ENCODE measurements at places on chromosomes 1 and 21.
A peak's percentile ranks its signal among the peaks of the same experiment; 100 is the strongest.

DNA sequence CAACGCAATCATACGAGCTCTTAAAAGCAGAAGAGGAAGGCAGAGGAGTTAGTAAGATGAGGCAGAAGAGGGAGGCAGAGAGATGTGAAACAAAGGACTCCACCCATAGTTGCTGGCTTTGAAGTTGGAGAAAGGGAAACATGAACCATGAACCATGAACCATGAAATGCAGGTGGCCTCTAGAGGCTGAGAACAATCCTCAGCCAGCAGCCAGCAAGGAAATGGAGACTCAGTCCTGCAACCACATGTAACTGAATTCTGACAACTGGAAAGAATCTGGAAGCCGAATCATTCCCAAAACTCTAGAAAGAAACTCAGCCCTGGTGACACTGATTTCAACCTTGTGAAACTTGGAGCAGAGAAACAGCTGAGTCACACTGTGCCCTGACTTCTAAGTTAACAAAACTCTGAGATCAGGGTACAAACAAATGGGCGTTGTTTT is 10.1 kb downstream of the DIPK1A start:
- peak; percentile 66 for DNase-seq

DNA sequence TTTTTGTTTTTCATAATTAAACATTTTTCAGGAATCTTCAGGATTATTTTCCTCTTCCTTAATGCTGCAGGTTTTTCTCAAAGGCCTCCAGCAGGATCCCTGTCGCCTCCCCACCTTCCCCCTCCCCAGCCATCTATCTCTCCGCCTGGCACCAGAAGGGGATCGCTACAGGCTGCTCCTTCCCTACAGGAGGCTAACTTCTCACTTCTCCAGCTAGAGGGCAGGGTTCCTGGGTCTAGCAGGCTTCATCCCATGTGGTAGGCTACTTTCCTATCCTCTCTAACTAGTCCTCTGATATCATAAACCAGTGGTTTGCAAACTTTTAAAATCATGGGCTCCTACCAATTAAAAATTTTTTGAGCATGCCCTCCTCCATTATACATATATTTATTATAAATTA is 104.1 kb downstream of the KCNN3 start:
- peak; percentile 53 for DNase-seq

- DNase-seq: no peak
These were observed 253.8 kb downstream of the GPR52 start for GRCh38 chr1:174701565-174701964.

GRCh38 chr21:16426936-16427335 is 697.2 kb downstream of the USP25 start:
- DNase-seq: peak; percentile 83

GRCh38 chr1:43225168-43225567 is 44.6 kb upstream of the TMEM125 start:
- DNase-seq: no peak

- DNase-seq: no peak
These were observed 21.2 kb upstream of the C1orf115 start for GRCh38 chr1:220669005-220669404.

DNA sequence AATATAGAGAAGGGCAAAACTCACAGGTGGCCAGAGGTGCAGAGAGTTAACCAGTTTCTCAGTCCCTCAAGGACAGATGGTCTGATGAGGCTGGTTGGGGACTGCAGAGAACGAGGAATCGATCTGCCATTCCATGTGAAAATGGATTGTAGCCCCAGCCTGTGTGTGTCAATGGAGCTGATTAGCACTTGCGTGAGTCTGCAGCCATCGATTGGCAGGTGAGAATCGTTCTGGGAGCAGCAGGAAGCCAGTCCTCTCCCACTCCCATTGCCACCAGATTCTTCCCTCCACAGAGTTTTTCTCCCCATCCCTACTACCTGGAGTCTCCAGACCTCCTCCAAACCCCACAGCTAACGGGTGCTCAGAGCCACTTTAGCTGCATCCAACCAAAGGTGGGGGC is 18.3 kb upstream of the PSMB2 start:
- DNase-seq: no peak

- no peak for DNase-seq
These were observed 4.0 kb downstream of the HAO2 start for GRCh38 chr1:119372503-119373086.

DNA sequence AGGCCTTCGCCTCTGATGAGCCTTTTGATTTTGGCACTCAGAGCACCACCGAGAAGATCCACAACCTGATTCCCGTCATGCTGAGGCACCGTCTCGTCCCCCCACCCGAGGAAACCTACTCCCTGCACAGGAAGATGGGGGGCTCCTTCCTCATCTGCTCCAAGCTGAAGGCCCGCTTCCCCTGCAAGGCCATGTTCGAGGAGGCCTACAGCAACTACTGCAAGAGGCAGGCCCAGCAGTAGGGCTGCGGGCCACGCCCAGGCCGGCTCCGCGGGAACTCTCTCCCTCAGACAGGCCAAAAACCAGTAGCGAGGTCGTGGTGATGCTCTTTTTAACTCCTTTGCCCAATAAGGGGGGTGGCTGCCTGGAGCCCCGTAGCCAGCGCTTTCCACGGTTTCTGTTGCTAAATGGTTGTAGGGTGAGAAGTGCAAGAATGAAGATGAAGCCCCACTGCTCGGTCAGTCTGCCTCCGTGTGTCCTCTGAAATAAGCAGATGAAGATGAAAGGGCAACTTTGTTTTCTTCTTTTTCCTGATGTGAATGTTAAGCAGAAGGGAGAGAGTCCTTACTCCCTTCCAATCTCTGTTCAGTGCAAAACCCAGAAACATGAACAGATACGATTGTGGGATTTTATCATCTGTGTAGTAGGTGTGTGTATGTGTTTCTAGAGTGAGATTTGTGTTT is 46.5 kb downstream of the COQ8A start:
- no peak for DNase-seq

GRCh38 chr1:205247130-205247921 is 19.6 kb downstream of the TMCC2 start:
- no peak for DNase-seq

- DNase-seq: no peak
These were observed 149.4 kb upstream of the LMO4 start for GRCh38 chr1:87179076-87179810.

- no peak for DNase-seq
These were observed 106.0 kb downstream of the PTPRU start for GRCh38 chr1:29342351-29342750.

Data from iris pigment epithelial cell (primary cell).